Caki2 (cell line): ENCODE measurements at places on chromosomes 12 and 14. TPM values are rescaled to one million over a fixed set of nuclear protein-coding genes. Genes with fewer than 3 reads are reported as not detected.

DNA sequence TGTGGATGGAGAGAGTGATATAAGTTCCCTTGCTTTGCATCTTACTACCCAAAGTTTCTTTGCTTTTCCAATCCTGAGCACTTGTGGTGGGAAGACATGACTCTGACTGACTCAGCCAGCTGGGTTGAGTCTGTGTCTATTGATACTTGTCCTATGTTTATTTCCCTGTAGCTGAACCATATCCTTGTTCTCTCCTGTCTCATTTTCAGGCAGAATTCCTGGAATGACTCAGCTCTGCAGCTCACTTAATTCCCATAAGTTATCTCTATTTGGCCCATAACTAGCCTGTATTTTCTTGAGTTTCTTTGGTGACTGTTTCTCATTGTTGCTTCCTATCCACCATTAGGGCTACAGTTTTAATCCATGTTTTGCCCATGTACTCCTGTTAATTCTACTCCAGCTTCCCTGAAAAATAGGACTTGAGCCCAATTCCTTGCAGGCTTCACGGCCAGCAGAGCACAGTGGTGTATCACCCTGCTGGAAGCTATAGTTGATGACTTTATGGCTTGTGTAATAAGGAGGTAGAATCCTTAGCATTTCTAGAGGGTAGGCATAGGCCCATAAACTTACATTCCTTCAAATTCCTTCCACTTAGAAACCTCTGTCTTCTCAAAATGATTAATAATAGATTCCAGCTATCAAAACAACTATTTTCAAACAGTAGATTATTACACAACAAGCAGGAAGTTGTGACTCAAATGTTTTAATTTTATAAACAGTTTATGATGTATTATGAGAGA is 183.1 kb downstream of the TMTC3 start:
- DNase-seq, result peak; percentile 86

GRCh38 chr14:20415782-20416206 is 2.5 kb upstream of the TEP1 start:
- peak; percentile 51 for DNase-seq

DNA sequence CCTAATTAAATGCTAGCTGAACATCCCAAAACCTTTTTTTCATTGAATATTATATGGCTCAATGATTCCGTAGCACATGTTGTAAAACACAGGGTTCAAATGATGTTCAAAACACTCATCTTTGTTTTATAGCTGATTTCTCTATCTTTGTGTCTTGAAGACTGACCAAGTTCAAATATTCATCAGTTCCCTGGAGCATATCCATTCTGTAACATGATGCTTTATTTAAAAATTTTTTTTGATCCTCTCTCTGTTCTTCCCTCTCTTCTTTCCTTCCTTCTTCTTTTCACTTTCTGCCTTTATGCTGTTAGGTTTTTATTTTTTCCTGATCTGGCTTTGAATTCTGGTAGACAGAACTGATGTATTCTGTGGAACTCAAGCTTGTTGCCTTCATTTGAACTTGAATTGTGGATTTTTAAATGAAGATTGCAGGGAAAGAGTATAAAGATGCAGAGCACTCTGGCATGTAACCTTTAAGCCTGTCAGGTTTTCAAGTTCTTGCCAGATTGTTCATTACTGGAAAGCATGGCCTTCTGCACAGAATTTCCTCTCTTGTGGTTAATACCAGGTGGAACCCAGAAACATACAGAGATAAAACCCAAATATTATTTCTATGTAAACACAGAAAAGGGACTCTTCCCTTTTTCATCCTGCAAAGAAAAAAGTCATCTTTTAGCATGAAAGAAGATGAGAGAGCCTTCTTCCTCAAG is 39.5 kb downstream of the PROX2 start:
- no peak for DNase-seq

GRCh38 chr12:95384785-95385184 is 89.2 kb upstream of the METAP2 start:
- no peak for DNase-seq

DNA sequence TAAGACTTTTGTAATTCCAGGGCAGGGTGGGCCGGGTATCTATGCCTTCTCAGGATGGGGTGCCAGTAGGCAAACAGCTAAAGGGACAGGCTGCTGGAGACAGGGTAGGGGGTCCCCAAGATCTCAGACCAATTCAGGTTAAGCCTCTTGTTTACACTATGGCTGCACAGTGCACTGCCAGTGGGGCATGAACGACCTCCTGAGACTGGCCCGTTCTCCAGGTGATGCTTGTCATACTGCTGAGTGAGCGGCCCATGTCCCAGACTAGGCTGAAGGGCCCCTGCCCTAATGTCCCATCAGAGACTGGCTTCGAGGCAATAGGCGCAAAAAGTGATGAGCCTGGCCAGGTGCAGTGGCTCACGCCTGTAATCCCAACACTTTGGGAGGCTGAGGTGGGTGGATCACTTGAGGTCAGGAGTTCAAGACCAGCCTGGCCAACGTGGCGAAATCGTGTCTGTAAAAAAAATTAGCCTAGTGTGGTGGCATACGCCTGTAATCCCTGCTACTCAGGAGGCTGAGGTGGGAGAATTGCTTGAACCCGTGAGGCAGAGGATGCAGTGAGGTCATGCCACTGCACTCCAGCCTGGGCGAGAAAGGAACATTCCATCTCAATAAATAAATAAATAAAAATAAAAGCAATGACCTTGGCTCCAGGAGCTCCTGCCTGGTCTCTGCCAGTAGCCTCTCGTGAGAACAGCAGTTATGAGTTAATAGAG is 12.6 kb downstream of the SLC25A29 start:
- DNase-seq, result no peak

GRCh38 chr12:83763425-83763824 is 1076.7 kb downstream of the TMTC2 start:
- peak; percentile 50 for DNase-seq

DNA sequence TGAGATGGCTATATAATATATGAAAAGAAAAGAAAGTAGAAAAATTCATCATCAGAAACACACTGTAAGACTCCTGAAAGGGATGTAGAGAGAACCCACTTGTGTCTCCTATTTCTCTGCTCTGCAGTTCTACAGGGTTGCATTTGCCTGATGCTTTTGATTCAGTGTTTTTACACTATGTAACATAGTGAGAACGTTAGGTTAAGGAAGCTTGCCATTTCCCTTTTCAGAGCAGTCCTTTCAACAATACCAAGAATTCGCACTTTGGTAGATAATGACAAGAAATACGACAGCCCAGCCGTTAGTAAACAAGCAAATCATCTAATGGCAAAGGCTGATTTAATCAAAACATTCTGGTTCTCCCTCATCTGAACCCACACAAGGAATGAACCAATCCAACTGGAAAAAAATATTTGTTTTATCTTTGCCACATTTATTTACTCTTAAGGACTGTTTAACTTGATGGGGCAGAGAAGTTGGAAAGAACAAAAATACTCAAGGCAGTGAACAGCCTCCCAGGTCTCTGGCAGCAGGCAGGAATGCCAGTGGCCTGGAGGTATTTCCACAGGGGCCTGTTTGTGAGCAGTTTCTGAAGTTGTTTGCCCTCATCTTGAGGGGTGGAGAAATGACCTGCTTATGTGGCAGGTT is 30.8 kb upstream of the SOCS2 start:
- no peak for DNase-seq

DNA sequence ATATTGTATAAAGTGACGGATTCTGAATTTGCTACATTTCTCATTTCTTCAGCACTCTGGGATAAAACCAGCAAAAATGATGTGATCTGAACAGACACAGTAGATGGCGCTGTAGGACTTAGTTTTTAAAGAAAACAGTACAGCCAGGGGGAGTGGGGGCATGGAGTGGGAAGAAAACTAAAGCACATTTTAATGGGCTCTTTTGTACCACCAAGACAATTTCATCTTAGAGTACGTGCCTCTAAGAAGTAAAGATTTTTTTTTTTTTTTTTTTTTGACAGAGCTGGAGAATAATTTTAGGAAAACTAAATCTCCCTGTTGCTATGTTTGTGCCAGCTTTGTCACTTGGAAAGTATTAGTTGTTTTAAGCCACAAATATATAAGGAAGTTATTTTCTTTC is 124.4 kb downstream of the RAD51B start:
- DNase-seq, result peak; percentile 84

DNA sequence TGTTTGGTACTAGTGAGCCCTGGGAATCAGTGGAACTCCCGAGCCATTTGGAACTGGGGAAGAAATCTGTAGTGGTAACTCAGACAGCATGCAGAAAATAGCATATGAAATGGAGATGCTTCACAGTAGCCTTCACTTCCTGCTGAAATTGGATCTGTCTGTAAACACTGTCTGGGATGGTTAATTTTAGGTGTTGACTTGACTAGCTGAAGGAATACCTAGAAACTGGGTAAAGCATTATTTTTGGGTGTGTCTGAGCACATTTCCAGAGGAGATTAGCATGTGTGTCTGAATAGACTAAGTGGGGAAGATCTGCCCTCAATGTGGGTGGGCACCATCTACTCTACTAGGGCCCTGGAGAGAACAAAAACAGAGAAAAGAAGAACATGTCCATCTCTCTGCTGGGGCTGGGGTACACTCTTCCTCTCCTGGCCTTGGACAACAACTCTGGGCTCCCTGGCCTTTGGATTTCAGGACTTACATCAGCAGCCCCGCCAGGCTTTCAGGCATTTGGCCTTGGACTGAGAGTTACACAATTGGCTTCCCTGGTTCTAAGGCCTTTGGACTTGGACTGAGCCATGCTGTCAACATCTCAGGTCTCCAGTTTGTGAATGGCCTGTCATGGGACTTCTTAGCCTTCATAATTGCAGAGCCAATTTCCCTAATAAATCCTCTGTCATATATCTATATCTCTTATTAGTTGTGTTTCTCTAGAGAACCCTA is 14.0 kb upstream of the CRADD start:
- no peak for DNase-seq

GRCh38 chr14:54344445-54344844 is 52.4 kb upstream of the CDKN3 start:
- DNase-seq, result no peak

DNA sequence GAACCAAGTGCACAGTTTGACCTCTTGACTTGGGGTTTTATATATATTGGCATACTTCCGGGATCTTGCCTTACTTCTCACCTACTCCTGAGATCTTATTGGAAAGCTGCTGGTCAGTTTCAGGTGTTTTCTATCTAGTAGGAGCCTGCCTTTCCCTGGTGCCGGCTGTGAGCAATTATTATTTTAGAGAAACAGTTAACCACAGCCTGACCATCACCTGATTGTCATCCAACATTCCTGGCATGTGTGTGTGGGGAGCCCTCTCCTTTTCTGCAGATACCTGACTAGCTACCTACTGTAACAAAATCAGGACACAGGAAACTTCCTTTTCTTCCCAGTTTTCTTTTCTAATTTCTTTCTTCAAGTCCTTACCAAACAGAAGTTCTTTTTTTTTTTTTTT is 220.4 kb downstream of the ATP23 start:
- no peak for DNase-seq

- no peak for DNase-seq
Observed at GRCh38 chr12:94879542-94879941, 124.0 kb downstream of the NDUFA12 start.

- DNase-seq, result peak; percentile 74
Observed at GRCh38 chr12:42023733-42024494, 120.8 kb downstream of the GXYLT1 start.

DNA sequence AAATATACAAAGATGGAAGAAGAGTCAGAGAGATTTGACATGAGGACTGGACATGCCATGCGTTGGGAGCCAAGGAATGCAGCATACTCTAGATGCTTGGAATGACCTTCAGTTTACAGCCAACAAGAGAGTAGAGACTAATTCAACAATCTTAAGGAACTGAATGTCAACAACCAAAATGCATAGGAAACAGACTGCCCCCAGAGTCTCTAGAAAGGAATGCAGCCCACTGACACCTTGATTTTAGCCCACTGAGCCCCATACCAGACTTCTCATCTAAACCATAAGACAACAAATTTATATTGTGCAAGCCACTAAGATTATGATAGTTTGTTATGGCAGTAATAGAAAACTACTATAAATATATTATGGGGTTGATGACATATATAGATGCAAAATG is 611.2 kb downstream of the RPS29 start:
- no peak for DNase-seq

DNA sequence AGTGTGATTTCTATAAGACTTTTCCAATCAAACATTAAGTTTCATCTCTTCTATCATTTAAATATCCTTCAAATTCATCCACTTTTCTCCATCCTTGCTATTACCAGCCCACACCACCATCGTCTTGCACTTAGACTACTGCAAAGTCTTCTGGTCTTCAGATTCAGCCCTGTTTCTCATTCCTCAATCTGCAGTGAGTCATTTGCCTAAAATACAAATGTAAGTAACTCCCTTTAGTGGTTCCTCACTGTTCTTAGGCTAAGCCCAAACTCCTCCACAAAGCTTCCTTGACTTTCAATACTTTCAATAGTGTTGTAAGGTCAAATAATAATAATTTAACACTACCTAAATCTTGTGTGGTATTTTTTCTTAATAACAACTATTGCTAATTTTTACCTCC is 83.3 kb downstream of the PLEKHG7 start:
- no peak for DNase-seq

GRCh38 chr12:109222496-109222895 is 86.6 kb downstream of the FOXN4 start:
- no peak for DNase-seq

DNA sequence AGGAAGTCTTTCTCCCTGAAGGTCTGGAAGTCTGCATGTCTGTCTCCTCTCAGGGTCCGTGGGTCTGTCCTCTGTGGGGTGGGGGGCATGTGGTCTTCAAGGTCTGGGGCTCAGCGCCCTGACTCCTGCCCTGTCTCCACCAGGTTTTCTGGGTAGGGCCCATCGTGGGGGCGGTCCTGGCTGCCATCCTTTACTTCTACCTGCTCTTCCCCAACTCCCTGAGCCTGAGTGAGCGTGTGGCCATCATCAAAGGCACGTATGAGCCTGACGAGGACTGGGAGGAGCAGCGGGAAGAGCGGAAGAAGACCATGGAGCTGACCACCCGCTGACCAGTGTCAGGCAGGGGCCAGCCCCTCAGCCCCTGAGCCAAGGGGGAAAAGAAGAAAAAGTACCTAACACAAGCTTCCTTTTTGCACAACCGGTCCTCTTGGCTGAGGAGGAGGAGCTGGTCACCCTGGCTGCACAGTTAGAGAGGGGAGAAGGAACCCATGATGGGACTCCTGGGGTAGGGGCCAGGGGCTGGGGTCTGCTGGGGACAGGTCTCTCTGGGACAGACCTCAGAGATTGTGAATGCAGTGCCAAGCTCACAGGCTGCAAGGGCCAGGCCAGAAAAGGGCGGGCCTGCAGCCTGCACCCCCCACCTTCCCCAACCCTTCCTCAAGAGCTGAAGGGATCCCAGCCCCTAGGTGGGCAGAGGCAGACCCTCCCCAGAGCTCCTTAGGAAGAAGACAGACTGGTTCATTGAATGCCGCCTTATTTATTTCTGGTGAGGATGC is 3.4 kb downstream of the AQP5 start:
- DNase-seq, result no peak

GRCh38 chr14:47674543-47675465 is 601 bp downstream of the MDGA2 start:
- no peak for DNase-seq

GRCh38 chr12:57813111-57813970 is 5.2 kb downstream of the AVIL start:
- no peak for DNase-seq

HPD gene
- total RNA-seq, result 12.7 and 13.4 TPM in 2 replicates

LAG3 gene
- total RNA-seq, result not detected in 2 replicates

MORN3 gene
- total RNA-seq, result 0.78 and 0.88 TPM in 2 replicates

TRIM9 gene
- total RNA-seq, result 0.41 and 2.3 TPM in 2 replicates

ACSM4 gene
- total RNA-seq, result not detected in 2 replicates

SYT1 gene
- 0.74 and 1.1 TPM in 2 replicates for total RNA-seq

KRT7 gene
- total RNA-seq, result 122 and 152 TPM in 2 replicates

FLVCR2 gene
- 2.9 and 7.0 TPM in 2 replicates for total RNA-seq

LACRT gene
- not detected in 2 replicates for total RNA-seq

NEUROD4 gene
- not detected in 2 replicates for total RNA-seq
